Activated CD4-positive, alpha-beta memory T cell treated with anti-CD3 and anti-CD28 coated beads, Interleukin-2, amount 10 ng/mL, durations not matched to agents 7 days and 5 days (primary cell): ENCODE measurements at places on chromosomes 12 and 14. TPM values are rescaled to one million over a fixed set of nuclear protein-coding genes. Genes with fewer than 3 reads are reported as not detected.

GRCh38 chr14:96089401-96089800 is 50.2 kb downstream of the C14orf132 start:
- DNase-seq, result no peak

DNA sequence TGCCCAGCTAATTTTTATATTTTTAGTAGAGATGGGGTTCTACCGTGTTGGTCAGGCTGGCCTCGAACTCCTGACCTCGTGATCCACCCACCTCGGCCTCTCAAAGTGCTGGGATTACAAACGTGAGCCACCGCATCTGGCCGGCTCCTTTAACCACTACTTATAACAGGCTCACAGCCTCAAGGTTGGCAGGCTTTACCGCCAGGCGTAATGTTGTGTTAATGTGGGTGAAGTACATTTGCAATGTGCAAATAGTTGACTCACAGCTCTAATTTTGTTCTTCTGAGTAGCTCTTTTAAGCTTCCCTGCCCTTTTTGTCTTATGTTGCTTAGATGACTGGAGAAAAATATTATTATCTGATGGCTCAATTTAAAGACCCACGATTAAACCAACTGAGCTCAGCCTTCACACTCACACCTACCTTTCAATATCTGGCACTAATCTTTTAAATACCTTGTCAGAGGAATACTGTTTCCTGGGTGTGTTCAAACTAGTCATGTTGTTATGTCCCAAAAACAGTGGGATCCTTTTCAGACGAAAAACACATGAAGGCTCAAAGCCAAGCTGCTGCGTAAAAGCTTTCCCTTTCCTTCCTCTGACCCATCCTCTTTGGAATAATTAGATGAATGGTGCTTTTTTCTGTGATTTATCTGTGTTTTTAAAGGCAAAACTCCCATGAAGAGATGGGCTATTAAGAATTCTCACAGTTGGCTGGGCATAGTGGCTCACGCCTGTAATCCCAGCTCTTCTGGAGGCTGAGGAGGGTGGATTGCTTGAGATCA is 57.2 kb upstream of the USP44 start:
- DNase-seq, result no peak

- DNase-seq, result no peak
These were observed 117.7 kb downstream of the OTOGL start for GRCh38 chr12:80217011-80217535.

DNA sequence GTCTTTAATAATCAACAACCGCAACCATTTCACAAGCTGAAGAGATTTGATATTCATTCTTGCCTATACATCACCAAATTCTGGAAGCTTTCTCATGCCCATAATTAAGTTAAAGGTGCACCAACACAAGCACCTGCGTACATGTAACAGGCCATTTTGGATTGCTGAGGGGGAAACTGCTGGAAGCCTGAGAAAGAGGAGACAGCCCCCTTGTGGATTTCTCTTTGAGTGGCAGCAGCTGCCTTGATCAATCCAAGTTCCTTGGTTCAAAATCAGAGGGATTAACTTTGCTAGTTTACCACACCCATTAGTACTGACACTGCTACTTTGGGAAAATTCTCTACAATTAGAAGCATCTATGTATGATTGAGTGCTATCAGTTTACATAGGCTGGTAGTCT is 321.1 kb downstream of the NOVA1 start:
- no peak for DNase-seq

DNA sequence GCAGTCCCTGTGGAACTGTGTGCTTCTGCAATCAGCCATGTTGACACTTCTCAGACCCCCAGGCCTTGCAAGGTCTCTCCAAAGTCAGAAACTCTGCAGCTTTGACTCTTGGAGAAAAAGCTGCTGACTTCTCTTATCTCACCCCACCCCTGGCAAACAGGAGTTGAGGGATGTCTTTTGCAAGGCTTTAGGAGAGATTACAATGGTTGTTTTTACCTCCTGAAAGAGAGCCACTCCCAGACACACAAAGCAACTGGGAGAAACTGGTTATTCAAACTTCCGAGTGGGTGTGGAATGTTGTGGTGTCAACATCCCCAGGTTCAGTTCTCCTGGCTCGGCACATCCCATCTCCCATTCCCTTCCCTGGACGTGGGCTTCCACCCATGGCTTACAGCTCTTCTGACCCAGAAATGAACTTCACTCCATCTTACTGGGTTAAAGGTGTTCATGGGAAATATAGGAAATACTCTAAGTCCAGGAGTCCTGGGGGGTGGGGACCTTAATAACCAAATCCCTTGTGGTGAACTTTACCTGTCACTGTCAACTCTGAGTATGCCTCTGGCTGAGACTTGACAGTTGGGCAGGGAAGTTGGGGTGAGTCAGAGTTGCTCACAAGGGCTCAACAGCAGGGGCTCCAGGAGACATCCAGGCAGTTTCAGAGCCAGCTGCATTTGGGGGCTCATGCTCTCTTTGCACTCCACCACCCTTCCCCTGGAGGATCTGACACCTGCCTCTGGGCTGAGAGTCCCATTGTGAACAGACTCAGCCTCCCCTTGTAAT is 41.9 kb downstream of the CCDC177 start:
- DNase-seq, result no peak

DNA sequence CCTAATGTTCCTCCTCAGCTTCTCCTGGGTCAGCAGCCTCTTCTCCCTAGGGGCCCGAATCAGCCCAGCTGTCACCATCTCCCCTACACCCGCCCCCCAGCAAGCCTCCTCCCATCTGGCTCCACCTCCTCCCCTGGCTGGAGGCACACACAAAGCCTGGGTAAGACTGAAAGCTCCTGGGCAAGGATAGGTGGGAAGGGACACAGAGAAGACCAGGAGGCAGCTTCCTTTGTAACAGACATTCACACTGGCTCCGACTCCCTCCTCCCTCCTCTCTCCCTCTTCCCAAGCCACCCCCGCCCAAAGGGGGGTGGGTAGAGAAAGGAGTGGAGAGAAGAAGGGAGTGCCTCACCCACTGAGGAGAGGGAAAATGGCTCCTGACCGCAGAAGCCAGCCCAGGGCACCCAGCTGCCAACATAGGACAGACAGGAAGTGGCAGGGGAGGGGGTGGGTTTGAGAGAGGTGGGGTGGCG is 4.0 kb downstream of the CHD4 start:
- peak; percentile 63 for DNase-seq

DNA sequence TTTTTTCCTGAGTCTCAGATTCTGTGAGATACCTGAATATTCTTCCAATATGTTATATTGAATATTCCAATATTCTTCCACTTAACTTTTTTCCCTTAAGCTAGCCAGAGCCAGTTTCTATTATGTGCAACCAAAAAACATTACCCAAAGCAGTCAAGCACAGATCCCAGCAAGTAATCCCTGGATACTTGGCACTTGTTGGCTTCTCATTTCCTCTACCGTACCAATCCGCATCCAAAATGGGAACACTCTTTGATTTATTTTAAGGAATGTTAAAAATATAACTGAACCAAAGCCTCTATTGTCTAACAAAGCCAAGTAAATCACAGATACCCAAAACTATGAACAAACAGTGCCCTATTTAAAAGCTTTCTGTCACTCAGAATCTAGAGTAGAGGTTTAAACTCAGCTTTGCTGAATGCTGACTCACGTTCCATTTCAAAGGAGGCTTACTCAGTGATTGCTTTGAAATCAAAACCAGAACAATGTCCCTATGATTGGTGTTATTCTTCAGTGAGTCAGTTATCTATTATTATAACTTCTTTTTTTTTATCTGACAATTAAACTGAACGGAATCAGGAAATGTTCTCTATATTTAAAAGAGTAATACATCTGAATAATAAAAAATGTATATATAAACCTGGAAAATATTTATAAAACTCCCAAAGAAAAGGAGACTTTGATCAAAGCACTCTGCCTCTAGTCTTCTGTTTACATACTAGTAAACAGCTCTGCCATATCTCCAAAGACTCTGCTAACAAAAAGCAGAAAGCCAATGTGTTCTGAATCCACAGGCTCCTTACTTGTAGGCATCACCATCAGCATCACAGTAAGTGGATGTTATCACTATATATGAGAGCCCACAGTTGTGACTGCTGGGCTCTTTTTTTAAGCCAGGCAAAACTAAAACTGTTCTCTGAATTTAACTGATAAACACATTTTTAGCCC is 360.8 kb downstream of the CCDC91 start:
- no peak for DNase-seq

DNA sequence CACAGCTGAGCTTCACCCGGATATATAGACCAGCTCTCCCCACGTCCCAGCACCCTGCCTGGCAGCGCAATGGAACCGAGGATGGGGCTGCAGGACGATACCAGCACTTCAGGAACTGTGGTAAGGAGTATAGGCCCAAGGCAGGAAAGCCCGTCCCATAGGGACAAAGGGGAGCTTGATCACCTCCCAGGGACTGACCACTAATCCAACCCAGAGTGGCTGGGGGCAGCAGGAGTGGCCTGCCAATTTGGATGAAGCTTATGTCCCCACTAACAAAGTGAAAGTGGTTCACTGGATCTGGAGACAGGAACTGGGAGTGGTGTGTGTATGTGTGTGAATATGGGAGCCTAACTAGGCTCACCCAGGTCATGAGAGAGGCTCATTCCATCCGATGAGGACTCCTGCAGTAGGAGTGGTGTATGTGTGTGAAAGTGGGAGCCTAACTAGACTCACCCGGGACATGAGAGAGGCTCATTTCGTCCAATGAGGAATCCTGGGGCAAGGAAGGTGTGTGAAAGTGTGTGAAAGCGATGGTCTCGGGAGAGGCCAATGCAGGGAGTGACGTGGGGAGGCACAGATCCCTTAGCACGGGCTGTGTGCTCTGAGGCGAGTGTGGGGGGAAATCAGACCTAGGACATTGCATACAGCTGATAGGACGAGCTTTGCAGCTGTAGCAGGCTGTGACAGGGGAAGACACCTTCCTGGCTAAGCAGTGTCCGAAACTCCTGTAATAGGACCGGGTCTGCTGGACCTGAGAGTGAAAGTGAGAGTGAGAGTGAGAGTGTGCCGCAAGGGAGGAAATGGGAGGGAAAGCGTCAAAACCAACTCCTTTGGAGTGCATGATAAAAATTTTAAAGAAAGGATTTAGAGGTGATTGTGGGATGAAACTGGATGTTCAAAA is 25.7 kb downstream of the KLRK1 start:
- peak; percentile 21 for DNase-seq

- DNase-seq, result no peak
These were observed 2.1 kb upstream of the TMEM263 start for GRCh38 chr12:106953352-106954250.

DNA sequence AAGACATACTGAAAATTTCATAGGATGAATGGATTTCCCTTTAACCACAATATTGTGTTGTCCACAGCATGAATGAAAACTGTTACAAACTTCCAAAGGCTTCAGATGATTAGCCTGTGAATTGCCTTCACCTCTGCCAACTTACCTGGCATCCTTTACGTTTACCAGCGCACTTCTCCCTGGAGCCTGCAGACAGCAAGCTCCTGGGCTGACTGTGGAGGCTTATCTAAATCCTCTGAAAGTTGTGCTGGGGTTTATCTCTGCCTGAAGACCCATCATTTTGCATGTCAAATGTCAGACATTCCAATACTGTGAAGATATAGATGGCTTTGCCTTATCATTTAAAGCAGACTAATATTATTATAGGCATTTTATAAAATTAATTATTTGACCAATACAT is 403.0 kb downstream of the SYT1 start:
- DNase-seq, result no peak

- DNase-seq, result peak; percentile 83
These were observed 5.4 kb upstream of the IRF2BPL start for GRCh38 chr14:77033622-77034589.

DNA sequence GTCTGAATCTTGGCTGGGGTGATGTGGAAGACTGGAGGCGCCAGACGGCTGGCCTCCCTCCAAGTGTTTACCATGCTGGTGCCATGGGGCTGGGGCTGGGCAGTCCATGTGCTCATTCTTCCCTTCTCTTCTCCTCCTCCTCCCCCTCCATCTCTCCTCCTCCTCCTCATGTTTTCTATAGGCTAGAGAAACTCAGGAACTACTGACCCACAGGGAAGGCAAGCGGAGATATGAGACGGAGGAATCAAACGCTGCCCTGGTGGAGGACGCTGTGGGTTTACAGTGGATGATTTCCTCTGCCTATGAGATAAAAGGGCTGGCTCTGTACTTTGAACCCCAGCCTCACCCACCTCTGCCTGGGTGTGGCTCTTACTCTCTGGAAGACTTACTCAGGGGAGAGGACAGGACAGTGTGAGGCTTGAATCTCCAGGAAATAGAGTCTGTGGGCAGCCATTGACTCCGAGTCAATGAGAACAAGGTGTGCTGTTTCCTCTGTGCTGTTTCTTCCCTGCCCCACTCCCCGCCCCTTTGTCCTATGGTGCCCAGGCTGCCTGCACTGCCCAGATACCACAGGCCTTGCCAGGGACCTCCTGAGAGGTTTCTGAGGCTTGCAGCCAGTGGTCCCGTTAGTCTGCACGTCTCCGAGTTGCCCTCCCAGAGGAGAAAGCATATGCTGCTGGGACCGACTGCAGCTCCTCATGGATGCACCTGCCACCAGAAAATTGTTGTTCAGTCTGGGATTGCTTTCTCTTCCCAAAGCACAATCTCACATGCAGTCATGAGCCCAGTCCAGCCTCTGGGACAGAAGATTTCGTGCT is 132.6 kb upstream of the ARHGAP5 start:
- peak; percentile 59 for DNase-seq

DNA sequence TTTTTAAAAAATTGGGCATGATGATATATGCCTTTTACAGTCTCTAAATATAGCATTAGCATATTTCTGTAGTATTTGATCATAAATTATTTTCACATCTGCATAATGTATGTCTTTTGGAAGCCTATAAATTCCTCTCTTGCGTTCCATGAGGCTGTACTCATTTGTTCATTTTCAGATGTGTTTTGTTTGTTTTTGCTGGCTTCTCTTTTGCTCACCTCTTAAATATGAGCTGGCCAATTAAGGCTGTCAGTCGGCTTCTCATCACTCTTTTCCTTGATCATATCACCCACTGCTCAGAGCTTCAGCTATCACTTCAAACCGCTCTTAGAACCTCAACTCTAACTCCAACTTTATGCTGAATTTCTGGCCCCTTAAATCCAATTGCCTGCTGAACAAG is 6.6 kb downstream of the TMEM263 start:
- no peak for DNase-seq

DNA sequence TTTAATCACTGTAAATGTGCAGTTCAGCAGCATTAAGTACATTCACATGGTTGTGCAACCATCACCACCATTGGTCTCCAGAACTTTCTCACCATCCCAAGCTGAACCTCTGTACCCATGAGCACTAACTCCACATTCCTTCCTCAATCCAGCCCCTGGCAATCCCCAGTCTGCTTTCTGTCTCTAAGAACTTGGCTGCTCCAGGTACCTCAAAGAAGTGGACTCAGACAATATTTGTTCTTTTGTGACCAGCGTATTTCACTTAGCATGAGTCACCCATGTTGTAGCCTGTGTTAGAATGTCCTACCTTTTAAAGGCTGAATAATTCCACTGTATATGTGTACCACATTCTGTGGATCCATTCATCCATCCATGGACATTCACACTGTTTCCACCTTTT is 64.6 kb downstream of the SLC24A4 start:
- DNase-seq, result no peak

- no peak for DNase-seq
These were observed 104.3 kb upstream of the PPFIA2 start for GRCh38 chr12:81863406-81863805.

GRCh38 chr14:60679566-60680258 is 30.4 kb upstream of the SIX1 start:
- DNase-seq, result no peak

The DYNLL1 gene
- total RNA-seq, result 209 TPM

The HOXC5 gene
- not detected for total RNA-seq

The PTHLH gene
- not detected for total RNA-seq

The MYBPC1 gene
- not detected for total RNA-seq
